ENCODE measurements at places on chromosomes 3 and 15. TPM values are rescaled to one million over a fixed set of nuclear protein-coding genes. Genes with fewer than 3 reads are reported as not detected.

DNA sequence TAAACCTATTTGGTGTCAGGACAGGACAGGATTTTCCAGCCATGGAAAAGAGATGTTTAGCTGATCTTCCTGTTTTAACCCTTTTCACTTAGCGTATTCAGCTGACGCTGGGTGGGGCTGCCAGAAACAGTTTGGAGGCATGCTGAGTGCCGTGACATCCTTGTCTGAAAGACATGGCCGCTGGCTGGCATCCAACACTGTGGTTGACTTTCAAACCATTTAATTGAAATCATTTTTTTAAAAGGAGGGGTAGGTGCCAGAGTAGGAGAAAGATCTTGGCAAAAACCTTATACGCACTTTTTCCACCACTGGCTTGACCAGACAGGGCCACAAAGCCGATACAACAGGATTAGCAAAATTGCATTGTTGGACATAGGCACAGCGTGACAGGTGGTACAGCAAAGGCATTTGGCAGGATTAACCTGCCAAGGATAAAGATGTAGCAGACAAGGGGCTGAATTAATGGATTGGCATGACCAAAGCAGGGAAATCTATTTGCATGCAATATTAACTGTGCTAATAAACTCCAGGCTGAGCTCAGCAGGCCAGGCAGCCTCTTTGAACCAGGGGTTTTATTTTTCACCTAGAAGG is 131.8 kb upstream of the TOPAZ1 start:
- DNase-seq: peak; percentile 24

GRCh38 chr3:95280711-95281352 is 1218.0 kb downstream of the NSUN3 start:
- DNase-seq: no peak

GAP43 gene
- 0.16 TPM for total RNA-seq

DNA sequence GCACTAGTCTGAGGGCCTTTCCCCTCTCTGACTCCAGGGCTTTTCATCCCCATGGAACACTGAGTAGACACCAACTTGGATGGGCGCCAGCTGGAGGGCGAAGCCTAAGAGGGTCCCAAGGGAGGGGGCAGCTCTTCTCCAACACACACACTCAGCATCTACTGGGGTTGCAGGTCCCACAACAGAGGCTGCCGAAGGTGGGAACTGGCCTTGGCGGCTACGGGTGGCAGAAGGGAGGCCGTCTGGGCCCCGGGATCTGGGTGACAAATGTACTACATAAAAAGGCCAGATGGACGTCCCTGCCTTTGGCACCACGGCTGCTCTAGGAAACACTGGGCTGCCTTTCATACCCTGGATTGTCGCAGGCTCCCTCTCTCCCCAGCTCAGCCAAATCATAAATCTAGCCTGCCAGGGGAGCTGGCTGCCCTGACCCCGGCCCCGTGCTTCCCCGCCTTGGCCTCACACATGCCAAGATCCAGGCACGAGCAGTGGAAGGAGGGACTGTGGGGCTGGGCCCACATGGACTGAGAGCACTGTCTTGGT is 31.5 kb downstream of the SEMA5B start:
- no peak for DNase-seq

GRCh38 chr15:50872832-50873426 is 35.6 kb upstream of the AP4E1 start:
- DNase-seq: no peak

DNA sequence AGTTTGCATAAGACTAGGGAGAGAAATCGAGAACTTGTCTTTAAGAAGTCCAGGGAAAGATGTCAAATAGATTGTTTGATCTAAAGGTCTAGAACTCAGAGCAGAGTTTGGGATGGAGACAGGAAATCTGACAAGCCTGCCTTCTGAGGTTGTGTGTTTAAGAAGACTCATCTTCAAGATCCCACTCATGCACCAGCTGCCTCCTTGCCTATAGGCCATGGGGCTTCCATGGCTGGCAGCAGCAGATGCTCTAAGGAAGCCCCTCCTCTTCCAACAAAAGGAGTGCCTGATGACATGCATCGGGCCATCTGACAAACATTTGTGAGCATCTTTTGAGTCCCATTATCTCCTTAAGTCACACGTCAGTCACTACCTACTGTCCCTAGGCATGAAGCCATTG is 47.4 kb downstream of the WNT5A start:
- no peak for DNase-seq

GRM7 gene
- 1.3 TPM for total RNA-seq

- DNase-seq: no peak
Measured at GRCh38 chr3:194045289-194045688, 90.7 kb upstream of the HES1 start.

GRCh38 chr3:100033184-100033583 is 81.1 kb downstream of the FILIP1L start:
- DNase-seq: no peak

EIF4E3 gene
- 34.4 TPM for total RNA-seq

GRCh38 chr3:166526881-166527280 is 689.7 kb upstream of the BCHE start:
- DNase-seq: no peak

GOLGA8T gene
- total RNA-seq: not detected

IL17RD gene
- 31.8 TPM for total RNA-seq

KLHL6 gene
- 7.9 TPM for total RNA-seq

DNA sequence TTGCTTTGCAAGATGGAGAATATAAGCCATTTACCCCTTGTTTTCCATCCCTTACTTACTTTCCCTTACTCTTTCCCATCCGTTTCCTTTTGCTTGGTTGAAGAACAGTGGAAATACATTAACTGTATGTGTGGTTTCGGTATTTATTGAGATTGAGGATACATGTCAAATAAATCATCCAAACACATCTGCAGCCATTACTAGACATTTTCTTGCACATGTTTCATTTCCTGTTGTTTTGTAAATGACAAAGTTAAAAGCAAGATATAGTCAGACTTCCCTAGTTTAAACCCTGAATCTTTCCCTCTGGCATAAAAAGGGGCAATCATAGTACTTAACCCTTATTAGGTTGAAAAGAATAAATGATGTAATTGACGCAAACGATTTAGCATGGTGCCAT is 82.1 kb upstream of the BCHE start:
- no peak for DNase-seq

GRCh38 chr15:25939122-25939521 is 76.0 kb upstream of the ATP10A start:
- DNase-seq: no peak

DNA sequence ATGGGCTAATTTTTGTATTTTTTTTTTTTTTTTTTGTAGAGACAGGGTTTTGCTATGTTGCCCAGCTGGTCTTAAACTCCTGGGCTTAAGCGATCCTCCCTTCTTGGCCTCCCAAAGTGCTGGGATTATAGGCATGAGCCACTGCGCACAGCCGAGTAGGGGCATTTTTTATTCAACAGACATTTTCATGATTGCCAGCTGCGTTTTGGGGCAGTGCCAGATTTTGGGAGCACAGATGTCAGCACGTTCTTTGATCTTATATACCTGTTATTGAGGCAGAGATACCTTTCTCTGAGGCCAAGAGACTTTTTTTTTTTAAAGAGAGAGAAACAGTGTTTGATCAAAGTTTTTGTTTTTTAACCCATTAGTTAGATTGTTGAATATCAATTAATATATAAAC is 16.8 kb downstream of the NEO1 start:
- DNase-seq: no peak

- DNase-seq: no peak
Measured at GRCh38 chr3:99188936-99189335, 287.4 kb upstream of the DCBLD2 start.

HTR3E gene
- total RNA-seq: not detected

DNA sequence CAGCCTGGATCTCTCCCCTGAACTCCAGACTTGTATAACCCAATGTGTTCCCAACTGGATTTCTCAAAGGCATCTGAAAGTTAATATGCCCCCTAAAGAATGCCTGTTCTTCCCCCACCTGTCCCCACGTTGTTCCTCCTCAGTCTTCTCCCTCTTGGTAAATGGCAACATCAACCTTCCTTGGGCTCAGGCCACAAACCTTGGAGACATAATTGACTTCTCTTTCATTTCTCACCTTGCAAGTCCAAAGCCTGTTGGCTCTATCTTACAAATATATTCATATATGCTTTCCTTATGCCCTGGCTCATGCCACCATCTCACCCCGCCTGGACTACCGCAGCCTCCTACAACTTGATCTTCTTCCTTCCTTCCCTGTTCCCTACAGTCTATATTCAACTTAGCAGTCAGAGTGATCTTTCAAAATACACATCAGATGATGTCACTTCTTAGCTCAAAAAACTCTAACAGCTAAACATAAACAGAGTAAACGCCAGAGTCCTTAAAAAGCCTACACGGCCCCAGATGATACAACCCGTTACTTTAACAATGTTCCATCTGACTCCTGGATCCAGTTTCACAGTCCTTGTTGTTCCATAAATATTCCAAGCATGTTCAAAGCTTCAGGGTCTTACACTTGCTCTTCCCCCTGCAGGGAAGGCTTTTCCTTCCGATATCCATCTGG is 66.2 kb downstream of the ETV5 start:
- DNase-seq: no peak

GRCh38 chr3:169575381-169575780 is 88.1 kb downstream of the MECOM start:
- DNase-seq: no peak

BTLA gene
- total RNA-seq: 1.5 TPM

DNA sequence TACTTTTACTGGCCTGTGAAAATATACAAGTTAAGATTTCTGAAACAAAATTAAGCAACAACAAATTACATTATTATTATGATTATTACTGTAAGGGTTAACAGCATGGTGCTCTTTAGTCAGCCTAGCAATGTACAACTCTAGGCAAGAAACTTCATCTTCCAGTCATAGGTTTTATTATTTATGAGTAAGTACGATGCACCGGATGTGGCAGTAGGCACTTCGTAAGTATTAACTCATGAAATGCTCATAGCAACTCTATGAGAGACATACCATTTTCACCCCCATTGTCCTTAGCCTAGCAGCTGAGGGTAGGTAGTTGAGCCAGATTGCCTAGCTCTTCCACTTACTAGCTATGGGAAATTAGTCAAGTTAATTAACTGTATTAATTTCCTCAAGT is 68.0 kb upstream of the PTPRG start:
- no peak for DNase-seq

PTX3 gene
- total RNA-seq: 36.9 TPM

DNA sequence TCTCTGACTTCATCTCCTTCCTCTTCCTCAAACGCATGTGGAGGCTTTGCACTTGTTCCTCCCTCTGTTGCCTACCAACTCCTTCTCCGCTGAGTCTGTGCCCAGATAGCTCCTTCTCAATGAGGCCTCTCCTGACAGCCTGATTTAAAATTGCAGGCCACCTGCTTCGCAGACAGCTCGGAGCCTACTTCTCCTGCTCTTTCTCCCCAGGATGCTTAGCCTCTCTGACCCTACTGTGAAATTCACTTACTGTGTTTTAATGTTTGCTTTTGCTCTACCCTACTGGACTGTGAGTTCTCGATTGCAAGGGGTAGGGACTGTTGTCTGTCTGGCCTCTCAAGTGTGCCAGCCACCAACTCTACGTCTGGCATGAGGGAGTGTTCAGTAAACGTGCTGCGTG is 83.4 kb downstream of the EEFSEC start:
- no peak for DNase-seq

SIDT1 gene
- total RNA-seq: 52.8 TPM

- no peak for DNase-seq
Measured at GRCh38 chr3:152348436-152349177, 79.9 kb downstream of the MBNL1 start.

DNA sequence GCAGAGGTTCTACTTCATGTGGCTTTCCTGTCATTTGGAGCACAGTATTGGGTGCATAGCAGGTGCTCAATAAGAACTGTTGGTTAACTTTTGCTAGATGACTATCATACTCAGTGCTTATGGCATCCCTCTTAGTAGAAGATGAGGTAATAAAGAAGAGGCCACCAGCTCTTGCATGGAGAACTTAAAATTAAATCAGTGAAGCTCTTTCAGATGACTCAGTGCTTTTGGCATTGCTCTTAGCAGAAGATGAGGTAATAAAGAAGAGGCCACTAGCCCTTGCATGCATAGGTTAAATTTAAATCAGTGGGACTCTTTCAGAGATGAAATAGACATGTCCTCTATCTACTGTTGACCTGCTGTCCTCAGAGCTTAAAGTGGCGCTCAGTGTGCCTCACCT is 109.4 kb upstream of the FGF7 start:
- DNase-seq: no peak

Data from breast epithelium (tissue), 4 donors.